ENCODE measurements at places on chromosomes 3 and 15.

DNA sequence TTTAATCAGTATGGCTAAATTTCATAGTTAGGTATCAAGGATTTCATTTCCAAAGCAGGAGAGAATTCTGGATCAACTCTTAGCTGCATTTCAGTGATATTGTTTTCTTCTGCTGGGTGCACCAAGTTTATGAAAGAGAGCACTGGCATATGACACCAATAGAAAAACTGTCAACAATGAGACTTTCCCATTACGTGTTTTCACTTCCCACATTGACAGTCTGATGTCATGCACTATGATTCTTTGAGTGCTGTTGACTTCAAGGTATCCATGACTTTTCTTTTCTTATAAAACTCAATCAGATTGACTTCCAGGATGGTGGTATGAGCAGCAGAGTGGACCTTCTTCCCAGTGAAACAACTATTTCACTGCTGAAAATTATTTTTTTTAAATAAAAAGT, 476.1 kb downstream of the EDEM1 start:
- DNase-seq: no peak

DNA sequence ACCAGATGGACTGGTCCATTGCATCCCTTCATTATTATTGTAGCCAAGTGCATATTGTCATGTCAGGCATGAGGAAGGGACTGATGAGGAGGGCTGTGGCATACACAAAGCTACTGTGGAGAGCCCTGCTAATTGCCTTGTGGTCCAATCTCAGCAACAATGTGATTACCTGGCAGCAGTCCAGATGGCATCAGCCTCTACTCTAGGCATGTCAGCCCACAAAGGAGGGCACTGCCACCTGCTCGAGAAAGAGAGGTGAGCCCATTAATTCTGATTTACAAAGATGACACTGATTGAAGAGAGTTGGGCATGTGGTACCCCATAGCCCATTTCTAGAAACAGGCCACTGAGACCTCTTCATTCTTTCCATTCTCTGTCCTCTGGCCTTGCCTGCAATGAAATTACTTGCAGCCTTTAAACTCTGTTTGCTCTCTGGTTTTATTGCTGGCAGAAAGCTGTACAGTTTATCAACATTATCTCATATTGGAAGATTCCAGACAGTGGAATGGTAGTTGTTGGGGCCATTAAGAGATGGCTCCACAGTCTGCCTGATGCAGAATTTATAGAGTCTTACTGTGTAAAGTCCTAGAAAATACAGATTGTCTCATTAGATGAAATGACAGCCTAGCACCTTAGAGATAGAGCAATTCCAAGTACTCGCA, 307.7 kb downstream of the ARPP21 start:
- peak; percentile 43 for DNase-seq

GRCh38 chr3:195809796-195810454, 1.8 kb downstream of the MUC4 start:
- DNase-seq: peak; percentile 62

GRCh38 chr3:130661140-130661891, 85.3 kb downstream of the PIK3R4 start:
- no peak for DNase-seq

DNA sequence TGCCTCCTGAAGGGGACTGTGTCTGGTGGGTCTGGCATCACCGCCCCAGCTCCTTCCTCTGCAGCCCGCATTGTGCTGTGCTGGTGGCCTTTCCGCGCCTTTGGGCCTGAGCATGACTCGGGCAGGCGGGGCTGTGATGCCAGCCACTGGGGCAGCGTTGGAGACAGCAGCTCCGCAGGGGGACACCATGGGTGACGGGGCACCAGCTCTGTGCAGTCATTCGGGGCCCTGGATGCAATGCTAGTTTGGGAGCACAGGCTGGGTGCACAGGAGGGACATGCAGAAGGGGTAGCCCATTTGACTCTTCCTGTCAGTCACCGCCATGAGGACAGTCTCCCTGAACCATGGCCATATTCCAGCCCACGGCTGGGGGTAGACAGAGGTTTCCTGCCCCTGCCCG, 83.8 kb upstream of the SNRPA1 start:
- DNase-seq: no peak

DNA sequence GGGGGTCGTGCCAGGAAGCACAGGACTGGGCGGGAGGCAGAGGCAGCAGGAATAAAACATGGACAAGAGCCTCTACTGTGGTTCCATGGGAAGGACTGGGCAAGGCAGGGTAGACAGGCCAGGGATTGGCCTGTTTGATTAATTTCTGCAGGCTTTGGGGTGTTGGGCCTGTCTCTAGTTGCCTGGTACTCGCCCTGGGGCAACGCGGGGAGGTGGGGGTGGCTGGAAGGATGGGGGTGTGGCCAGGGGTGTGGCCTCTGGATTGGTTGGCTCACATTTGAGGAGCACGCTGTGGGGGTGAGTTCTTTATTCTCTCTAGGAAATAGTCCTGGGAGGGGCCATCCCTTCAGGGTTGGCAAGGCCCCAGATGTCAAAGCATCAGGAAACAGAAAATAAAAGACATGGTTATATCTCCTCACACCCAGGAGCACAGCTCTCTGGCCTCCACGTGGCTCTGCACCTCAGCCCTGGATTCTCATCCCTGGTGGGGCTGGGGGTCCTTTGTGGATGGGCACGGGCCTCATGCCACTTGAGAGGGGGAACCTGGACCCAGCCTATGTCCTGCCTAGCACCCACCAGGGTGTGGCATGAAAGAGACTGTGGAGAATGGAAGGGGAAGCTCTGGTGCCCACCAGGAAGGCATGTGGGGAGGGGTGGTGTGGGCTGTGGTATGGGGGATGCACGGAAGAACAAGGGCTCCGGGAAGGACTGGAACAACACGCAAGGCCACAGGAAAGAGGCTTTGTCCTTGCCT, 223.0 kb upstream of the LYSMD4 start:
- DNase-seq: no peak

- no peak for DNase-seq
Observed at GRCh38 chr3:145678401-145678800, 482.6 kb downstream of the PLOD2 start.

DNA sequence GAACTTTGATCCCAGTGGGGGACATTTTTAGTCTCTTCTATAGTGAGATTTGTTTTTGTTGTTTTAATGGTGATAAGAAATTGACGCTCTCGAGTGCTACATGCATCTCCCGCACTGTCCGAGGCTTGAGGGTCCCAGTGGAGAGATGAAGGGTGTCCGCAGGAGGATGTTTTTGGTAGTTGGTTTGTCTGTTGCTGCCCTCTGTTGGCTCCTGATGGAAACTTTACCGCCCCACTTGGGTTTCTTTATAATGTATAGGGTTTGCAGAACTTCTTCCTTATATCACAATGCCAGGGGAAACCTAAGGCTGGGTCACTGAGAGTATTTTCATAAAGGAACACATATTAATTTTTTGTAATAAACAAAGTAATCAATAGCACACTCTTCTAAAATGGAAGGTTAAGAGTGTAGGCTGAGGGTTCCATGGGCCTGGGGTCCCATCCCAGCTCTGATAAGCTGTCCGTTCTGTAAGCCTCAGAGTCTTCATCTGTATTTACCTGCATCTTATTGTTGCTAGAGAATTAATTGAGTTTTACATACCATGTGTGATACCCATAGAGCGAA, 185.3 kb upstream of the FEZF2 start:
- peak; percentile 32 for DNase-seq

DNA sequence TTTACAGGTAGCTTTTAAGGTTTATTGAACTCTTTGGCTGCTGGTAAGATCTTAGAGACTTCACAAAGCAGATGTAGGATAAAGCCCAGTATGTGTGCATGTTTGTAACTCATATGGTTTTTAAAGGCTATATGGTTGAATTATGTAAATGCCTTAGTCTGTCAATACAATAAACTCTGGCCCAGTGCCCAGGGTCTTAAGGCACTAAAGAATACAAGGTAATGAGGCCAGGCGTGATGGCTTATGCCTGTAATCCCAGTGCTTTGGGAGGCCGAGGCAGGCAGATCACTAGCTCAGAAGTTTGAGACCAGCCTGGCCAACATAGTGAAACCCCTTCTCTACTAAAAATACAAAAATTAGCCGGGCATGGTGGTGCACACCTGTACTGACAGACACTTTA, 170.3 kb upstream of the CGNL1 start:
- peak; percentile 85 for DNase-seq

- no peak for DNase-seq
Observed at GRCh38 chr3:61927332-61927731, 366.0 kb downstream of the PTPRG start.

DNA sequence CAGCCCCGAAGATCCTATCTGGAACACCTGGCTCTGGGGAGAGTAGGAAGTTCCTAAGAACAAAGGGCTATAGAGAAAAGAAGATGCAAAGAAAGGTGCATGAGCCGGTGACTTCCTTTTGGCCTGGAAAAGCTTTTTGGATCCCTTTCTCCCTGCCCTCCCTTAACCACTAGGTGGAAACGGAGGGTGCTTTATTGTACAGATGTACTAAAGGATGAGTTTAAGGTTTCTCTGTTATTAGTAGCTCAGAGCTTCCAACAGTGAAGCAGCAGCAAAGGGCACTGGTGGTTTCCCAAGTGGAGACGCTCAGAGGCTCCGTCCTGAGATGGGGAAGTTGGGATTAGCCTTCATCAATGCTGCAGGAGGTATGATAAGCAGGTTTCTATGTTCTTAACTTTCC, 5.9 kb upstream of the ADGRG7 start:
- no peak for DNase-seq

DNA sequence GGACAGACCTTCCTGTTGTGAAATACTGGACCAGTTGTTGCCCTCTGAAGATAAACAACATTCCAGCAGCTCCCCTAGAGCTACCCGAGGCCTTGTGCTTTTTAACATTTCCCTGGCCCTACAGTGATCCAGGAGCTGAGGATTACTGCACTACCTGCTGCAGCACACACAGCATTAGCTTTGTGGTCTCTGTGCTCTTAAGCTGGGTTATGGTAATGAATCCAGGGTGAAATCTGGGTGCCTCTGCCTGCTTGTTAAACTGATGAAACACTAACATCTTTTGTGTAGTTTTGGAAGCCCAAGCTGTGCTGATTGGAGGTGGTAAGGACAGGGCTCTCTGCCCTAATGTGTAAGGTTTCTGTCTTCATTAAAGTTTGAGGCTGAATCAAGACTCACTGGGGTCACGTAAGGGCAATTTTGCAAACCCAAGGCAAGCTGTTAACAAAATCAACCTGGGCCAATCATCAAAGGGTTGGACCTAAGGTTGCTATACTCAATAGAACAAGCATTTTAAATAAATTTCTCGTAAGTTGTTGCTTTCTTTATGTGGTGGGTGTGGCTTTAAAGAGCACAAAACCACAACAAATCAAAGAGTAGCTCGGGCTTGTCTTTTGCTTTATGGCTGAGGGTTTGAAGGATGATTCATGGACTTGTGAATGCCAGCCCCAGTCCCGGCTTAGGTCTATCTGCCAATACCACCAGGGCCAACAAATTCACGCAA, 183.9 kb downstream of the TPRG1 start:
- DNase-seq: no peak

- no peak for DNase-seq
Observed at GRCh38 chr3:23712656-23713559, 92.8 kb upstream of the UBE2E1 start.

DNA sequence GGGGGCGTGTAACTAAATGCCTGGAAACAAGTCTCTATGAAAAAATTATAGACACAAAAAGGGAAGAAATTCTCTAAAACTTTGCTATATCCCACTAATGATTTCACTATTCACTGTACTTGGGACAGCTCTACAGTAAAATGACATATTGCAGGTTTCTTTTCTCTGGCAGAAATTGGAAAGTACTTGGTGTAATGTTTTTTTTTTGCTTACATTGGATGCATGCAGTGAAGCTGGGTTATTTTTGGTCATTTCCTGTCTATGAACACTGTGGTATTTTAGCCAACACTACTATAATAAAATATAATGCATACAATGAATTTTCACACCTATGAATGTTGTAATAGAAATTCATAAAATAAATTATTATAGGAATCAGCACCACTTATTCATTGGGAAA, 109.7 kb downstream of the LRRC49 start:
- no peak for DNase-seq

DNA sequence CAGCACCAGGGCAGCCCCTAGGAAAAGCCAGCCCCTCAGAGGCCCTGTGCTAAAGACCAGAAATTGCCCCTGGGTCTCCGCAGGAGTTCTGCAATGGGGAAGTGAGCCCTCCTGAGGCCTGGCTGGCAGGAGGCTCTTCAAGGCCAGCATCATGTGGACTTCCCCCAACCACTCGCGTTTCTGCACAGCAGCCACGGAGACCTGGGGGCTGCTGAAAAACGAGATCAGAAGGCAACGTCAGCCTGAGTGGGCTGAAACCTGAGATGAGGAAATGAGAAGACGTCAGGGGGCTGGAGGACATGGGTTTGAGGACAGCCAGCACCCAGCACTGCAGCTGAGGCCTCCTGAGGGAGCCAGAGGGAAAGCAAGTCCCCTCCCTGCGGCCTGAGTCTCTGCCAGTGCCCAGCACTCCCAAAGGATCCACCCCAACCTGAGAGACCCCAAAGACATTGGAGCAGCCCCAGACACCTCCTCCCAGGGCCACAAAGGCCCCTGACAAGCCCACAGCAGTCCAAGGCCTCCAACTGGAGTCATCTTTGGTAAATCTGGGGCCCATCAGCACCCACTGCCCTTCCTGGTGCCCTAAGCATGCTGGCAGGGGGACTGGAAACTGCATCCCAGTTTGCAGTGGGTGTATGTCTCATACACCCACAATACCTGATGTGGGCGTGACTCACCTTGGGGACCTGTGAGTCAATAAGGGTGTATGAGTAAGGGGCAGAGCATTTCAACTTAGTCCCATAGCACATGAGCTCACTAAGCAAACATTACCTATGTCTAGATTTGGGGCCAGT, 29.2 kb upstream of the CYP11A1 start:
- DNase-seq: no peak

GRCh38 chr3:130565224-130565623, 48.2 kb downstream of the COL6A6 start:
- DNase-seq: no peak

DNA sequence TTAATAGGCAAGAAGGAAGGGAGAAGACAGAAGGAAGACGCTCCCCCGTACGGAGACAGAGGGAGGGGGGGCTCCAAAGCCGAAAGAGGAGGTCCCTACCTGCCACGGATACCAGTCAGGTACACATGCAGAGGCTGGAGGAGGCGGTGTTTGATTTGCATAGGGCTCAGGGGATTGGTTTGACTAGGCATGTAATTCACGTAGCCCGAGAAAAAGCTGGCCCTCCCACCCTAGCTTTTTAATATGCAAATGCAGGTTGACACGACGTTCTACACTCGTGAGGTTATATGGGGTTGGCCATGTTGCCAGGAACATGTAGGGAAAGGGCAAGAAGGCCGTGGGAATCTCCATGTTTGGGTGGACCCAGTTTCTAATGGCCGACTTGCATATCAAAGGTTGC, 29.8 kb downstream of the ZNF592 start:
- no peak for DNase-seq

DNA sequence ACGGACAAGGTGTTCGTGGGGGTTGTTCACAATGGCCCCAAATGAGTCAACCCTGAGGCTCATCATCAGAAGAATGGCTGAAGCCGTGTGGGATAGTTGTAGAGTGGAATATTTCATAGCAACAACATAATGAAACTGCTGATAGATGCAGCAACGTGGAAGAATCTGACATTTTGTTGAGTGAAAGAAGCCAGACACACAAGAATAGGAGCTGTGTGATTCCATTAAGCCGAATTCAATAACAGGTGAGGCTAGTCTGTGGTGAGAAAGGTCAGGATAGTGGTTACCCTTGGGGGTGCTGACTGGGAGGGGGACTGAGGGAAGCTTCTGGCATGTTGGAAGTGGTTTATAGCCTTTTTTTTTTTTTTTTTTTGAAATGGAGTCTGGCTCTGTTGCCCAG, 144.0 kb downstream of the SMAD6 start:
- no peak for DNase-seq
